ENCODE measurements at places on chromosomes 6 and 20.

DNA sequence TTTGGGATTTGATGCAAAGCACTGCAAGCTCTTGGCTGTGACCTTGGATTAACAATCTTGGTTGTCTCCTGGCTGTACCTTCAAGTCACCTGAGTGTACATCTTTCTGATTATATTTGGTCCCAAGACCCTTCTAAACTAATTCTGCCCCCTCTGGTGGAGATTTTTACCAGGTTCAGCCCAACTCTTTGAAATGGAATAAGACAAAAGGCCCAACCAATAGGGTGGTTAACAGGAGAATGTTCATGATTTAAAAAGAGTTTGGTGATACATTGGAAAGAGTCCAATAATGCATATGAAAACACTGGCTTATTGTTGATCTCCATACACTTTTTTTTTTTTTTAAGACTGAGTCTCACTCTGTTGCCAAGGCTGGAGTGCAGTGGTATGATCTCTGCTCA, 77.5 kb upstream of the CD83 start:
- no peak for DNase-seq

DNA sequence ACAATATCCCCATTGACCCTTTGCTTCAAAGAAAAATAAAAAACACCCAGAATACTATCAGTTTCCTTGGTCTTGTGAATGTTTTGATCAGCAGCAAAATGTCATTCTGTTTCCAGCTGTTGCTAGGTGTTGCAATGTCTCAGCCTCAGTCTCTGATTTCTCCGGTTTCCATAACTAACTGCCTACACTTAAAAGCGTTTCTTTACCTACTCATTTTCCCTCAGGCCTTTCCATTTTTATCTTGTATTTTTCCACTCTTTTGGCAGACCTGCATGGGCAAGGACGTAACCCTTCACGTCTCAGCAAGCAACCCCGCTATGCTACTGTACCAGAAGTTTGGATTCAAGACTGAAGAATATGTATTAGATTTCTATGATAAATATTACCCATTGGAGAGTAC, 49.4 kb downstream of the KAT14 start:
- peak; percentile 30 for DNase-seq

DNA sequence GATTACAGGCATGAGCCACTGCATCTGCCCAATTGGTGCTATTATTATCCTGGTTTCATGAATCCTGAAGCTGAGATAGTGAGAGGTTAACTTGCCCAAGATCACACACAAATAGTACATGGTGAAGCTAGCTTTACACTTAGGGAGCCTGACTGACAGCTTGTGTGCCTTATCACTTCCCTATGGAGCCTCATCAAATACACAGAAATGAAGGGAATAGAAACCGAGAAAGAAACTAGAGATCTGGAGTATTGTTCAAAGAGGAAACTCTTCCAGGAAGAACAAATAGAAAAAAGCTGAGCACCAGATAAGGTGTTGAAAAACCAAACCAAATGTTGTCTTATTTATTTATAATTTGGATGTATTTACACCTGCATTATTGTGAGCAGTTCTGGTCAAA, 155.0 kb upstream of the CITED2 start:
- DNase-seq, result no peak

GRCh38 chr6:49110916-49111315, 352.1 kb downstream of the MMUT start:
- DNase-seq, result no peak

DNA sequence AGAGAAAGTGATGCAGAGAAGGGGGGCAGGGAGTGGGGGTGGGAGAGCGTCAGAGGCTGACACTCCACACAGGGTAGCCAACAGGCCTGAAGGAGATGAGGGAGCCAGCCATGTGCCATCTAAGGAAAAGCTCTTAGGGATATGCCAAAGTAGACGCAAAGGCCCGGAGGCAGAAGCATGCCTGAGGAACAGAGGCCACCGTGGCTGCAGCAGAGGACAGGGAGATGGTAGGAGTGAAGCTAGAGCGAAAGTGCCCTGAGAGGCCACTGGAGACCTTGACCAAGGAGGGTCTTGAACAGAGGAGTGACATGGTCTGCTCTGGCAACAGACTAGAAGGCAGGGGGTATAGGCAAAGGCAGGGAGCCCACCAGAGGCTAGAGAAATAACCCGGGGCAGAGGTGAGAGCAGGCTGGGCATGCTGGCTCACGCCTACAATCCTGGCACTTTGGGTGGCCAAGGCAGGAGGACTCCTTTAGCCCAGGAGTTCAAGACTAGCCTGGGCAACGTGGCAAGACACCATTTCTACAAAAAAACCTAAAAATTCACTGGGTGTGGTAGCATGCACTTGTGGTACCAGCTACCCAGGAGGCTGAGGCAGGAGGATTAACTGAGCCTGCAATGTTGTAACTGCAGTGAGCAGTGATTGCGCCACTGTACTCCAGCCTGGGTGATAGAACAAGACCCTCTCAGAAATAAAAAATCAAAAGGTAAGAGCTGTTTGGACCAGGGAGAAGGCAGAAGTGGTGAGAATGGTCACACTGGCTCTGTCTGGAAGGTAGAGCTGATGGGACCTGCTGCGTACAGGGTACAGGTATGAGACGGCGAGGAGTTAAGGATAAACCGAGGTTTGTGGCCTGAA, 6.3 kb downstream of the RRBP1 start:
- no peak for DNase-seq

- no peak for DNase-seq
Observed at GRCh38 chr6:124430740-124431318, 531.4 kb upstream of the RNF217 start.

GRCh38 chr6:44039839-44040350, 87.4 kb downstream of the MRPL14 start:
- DNase-seq, result no peak

DNA sequence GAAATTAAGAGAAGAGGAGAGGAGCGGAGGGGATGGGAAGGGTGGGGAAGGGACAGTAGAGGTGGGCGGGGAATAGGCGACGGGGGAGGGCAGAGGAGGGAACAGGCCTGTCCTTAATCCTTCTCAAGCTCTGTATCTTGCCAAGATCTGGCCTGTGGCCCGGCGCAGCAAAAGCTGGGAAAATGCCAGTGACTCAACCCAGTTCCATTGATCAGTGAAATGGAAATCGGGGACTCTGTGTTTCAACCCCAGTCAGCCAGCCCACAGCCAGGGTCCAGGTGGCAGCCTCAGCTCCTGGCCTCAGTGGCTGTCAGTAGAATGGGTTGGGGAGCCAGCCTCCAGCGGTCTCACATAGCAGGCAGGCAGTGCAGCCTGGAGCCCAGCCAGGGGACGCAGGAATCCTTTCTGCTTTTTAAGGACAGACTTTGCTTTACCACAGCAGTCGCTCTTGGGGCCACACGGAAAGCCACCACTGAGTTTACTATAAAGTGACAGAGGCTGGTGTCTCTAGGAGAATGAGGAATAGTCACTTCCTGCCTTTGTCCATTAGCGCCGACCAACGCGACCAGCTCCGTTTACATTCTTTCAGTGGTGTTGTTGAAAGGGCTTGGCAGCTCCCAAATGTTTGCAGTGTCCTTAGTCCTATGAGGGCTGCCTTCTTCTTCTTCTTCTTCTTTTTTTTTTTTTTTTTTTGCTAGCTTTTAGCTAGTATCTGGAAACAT, 128.0 kb downstream of the RIN2 start:
- DNase-seq, result peak; percentile 82

GRCh38 chr6:41098366-41098765, 25.6 kb downstream of the NFYA start:
- DNase-seq, result no peak

- DNase-seq, result peak; percentile 90
Observed at GRCh38 chr6:1485678-1486077, 96.3 kb downstream of the FOXF2 start.

GRCh38 chr20:57943950-57944349, 234.1 kb upstream of the PMEPA1 start:
- no peak for DNase-seq

DNA sequence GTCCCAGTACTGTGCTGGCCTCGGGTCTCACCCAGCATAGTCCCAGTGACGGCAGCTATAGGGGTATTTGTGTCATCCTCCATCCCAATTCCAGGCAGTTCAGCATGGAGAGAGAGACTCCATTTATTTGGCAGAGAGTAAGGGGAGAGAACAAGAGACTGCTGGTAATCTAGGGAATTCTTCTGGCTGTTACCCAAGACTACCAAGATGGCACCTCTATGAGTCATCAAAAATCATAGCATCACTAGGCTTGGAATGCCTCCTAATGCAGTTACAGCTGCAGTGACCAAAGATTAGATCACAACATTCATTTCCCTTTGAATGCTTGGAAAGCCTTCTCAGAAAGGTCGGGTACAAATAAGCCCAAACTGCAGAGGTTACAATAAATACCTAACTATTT, 660.4 kb upstream of the FLRT3 start:
- peak; percentile 90 for DNase-seq

- no peak for DNase-seq
Observed at GRCh38 chr6:98797217-98797994, 37.0 kb upstream of the POU3F2 start.

- no peak for DNase-seq
Observed at GRCh38 chr20:32979201-32979998, 24.8 kb downstream of the SUN5 start.

GRCh38 chr20:35883778-35884540, 70.3 kb downstream of the SCAND1 start:
- DNase-seq, result peak; percentile 99

GRCh38 chr6:124768224-124768623, 194.0 kb upstream of the RNF217 start:
- DNase-seq, result no peak

- no peak for DNase-seq
Observed at GRCh38 chr6:149198265-149198664, 119.2 kb upstream of the TAB2 start.

DNA sequence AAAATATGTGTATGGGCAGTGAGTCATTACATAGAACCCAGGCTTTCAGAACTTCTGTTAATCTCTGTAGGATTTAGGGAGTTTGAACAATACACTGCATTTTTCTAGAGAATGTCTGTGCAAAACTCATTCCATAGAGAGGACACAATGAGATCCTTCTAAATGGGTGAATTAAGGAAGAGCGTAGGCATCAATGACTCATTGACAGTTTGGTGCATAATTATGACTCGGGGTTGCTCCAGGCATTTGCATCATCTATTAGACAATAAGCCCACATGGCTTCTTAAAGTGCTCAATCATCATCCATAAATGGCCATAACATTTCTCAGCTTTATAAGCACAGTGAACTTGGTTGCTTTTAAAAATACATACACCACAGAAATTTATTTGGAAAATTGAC, 625.5 kb downstream of the CDH26 start:
- peak; percentile 3 for DNase-seq

All from MCF 10A (cell line).